ENCODE measurements at places on chromosomes 4 and X.
A peak's percentile ranks its signal among the peaks of the same experiment; 100 is the strongest.

GRCh38 chr4:75630174-75630936 lies at the start of gene CDKL2:
Gene CDKL2 (minus strand): TSS chr4:75630528. CDS start chr4:75625988, 4,540 bp downstream.
- DNase-seq = no peak

GRCh38 chrX:116239944-116240840 lies 69.6 kb downstream of the AGTR2 start:
- DNase-seq = peak; percentile 80

DNA sequence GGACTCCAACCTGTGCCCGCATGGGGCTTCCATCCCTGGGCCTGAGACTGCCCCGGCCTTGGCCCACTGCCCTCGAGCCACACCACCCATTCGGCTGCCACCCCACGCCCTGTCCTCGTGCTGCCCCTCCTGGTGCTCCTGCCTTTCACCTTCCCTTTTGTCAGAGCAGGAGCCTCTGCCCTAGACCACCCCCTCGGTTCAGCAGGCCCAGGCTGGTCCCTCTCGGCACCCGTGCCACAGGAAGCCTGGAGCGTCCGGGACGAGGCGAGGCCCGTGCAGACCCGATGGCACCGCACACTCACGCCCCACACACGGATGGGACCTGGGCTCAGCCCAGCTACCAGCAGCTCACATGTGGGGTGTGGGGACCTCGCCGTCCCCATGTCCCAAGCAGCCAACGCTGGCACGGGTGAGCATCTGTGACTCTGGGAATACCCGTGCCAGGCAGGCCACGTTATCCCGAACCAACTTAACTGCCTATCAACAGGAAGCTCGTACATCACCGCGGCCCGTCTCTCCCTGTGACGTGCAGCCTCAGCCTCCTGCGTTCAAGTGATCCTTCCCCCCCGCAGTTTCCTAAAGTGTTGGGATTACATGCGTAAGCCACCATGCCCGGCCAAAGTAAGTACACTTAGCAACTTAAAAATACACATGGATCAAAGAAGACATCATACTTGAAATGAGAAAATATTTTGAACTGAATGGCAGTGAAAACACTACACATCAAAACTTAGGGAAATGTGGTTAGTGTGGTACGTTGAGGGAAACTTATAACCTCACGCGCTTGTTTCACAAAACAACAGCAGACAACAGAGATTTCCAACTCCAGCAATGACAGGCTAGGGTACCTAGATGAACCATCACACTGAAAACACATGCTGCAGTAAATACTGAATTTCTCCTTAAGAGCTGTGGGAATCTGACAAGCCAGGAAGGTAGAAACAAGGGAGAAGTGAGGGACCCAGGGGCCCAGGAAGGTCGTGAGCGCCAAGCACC lies 29.0 kb downstream of the LRPAP1 start:
- no peak for DNase-seq

- DNase-seq = no peak
Observed at GRCh38 chr4:181350615-181351415, 892.4 kb upstream of the TENM3 start.

DNA sequence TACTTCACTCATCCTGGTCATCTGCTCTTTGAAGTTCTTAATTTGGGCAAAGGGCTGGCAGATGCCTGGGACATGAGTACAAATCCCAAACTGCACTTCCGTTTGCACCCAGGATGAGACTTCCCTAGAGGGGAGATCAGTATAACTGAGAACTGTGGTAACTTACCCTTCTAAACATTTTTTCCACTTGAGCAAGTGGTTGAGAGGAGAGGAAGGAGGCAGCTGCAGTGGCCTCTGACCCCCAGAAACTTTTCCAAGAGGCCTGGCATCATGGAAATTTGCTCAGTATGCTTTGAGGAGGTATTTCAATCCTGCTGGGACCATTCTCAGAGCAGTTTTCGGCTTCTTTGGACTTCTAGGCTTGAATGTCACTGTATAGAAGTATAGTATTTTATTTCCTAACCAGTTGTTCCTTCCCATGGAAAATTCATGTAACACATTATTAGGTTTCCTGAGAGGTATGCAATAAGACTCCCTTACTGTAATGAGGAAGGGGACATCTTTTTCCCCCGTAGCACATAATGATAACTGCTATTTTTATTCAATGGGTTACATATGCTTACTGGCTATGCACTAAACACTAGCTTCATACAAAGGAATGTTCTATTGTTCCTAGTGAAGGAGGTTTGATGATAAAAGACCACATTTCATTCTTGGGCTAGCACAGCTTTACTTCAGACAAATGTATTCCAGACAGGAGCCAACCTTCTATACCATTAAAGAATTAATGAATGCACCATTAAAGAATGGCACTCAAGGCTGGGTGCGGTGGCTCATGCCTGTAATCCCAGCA lies 129.3 kb downstream of the SHROOM3 start:
- DNase-seq = no peak

GRCh38 chr4:185203486-185204237 lies at the start of gene CFAP97:
Gene CFAP97 (minus strand): TSS chr4:185204000. CDS start chr4:185191196, 12,804 bp downstream.
- peak; percentile 81 for DNase-seq

DNA sequence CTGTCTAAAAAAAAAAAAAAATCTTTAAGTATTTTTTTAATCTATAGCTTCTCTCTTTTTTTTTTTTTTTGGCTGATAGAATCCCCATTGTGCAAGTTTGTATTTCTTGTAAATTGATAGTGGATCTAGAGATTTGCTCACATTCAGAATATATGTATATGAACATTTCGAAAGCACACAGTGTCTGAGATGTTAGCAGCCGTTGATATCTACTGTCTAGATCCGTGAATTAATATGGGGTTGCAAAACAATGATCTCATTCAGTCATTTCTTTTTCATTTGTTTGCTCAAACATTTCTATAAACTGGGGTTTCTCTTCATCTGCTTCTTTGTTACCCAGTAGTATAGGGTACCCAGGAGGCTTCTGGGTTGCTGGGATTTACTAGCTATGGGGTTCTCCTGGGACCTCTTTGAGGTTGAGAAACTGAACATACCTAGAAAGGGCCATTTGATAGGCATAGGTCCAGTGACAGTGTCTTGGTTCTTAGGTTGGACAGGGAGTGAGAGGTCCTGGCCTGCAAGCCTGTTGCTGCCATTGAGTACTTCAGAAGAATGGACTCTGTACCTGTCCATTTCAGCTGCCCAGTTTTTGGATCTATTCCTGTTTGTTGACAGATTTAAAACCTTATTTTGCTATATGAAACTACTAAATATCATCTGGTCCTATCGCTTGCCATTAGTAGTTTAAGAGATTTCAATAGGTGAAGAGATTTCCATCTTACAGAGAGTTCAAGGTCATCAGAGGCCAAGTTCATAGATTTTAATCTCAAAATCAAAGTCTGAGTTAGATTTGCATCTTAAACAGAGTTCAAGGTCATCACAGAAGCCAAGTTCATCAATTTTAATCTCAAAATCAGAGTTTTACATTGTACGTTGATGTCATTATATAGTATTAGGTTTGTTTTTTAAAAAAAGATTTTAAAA lies 50.8 kb downstream of the WWC2 start:
- DNase-seq = no peak

DNA sequence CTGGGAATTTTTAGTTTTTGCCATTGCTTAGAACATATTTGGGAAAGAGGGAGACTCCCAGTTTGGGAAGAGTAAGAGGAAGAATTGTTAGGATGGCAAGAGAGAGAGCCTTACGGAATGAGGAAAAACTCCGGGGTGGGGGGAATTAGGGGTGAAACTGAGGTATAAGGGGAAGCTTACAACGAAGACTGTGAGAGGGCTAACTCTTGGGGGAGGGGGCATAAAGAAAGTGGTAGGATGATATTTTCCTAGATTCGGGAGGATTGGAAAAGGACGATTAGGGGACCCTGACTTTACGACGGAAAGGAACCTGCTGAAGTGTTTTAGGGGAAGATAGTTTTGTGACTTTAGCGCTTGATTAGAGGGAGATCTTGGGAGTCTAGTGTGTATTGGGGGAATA lies 86.2 kb upstream of the HPRT1 start:
- DNase-seq = no peak

DNA sequence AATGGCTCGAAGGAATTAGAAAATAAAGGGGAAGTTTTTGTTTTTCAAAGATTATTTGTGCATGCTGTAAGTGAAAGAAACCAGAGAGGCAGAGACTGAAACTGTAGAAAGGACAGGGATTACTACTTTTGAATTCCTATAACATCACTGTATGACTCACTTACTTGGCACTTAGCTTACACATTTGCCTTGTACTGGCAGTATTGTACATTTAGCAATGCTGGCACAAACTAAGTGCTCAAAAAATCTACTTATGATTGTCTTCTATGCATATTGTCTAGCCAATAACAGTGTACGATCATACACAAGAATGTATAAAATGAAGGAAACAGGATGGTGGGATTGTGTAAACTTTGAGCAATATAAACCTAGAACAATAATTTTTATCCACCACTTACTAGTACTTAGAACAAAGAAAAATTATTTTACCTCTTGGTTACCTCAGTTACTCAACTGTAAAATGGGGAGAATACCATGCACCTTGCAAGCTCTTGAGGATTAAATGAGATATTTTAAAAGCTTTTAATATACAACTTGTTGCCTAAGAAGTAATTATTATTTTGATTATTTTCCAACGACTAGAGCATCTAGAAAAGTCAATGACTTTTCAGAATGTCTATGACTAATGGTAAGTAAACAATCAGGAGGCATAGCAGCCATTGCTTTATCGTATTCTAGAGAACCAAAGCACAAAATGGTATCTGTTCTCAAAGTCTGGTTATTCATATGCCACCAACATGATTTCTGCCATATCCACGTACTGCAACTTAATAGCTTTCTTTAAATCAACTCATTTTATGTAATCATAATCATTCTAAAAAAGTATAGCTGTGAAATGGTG lies 4.7 kb downstream of the FAM120C start:
- DNase-seq = peak; percentile 16

- no peak for DNase-seq
Observed at GRCh38 chr4:184439856-184440594, 34.3 kb downstream of the IRF2 start.

GRCh38 chr4:10949039-10949733 lies 264.6 kb upstream of the CLNK start:
- DNase-seq = no peak

DNA sequence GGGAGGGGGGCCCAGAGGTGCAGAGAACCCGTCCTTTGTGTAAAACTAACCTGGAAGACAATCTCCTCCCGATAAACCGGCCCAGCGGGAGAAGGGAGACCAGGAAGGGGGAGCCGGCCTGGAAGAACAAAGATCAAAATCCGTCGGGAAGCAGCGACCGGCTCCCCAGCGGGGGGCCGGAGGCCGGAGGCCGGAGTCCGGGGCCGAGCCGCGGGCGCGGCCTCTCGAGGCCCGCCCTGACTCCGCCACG lies 552 bp downstream of the ZDHHC9 start:
- DNase-seq = no peak

DNA sequence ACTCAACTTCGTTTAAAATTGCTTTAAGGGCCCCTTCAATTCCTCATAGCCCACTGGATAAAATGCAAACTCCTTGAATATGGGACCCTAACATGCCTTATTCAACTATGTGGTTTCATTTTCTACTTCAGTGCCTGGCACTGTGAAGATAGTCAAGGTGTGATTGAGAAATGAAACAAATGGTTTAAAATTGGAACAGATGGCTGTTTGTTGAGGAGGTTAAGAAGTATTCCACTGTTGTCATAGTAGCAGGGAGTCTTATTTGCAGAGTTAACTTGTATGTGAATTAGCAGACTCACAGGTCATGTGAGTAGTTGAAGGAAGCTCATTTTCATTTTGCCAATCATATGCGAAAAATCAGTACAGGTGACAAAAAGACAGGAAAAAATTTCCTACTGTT lies 593.3 kb downstream of the KCTD8 start:
- DNase-seq = no peak

GRCh38 chr4:145709843-145710242 lies 29.9 kb downstream of the C4orf51 start:
- DNase-seq = no peak

DNA sequence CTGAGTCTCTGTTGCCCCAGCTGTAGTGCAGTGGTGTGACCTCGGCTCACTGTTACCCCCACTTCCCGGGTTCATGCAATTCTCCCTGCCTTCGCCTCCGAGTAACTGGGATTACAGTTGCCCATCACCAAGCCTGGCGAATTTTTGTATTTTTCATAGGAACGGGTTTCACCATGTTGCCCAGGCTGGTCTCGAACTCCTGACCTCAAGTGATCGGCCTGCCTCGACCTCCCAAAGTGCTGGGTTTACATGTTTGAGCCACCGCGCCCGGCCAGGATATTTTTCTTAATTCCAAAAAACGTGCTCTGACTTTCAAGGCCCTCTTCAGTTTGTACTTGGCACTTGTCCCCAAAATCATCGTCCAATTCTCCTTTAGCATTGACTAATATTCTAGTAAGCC lies 129.2 kb upstream of the EPHA5 start:
- no peak for DNase-seq
